Activated CD4-positive, alpha-beta T cell treated with anti-CD3 and anti-CD28 coated beads for 4 hours (primary cell): ENCODE measurements at places on chromosomes 2 and 18.

GRCh38 chr2:101596333-101596732 lies 101.2 kb upstream of the MAP4K4 start:
- DNase-seq: no peak

- DNase-seq: no peak
Measured at GRCh38 chr2:109264595-109265328, 135.8 kb downstream of the SH3RF3 start.

GRCh38 chr2:133848111-133848649 lies 279.9 kb upstream of the NCKAP5 start:
- no peak for DNase-seq

DNA sequence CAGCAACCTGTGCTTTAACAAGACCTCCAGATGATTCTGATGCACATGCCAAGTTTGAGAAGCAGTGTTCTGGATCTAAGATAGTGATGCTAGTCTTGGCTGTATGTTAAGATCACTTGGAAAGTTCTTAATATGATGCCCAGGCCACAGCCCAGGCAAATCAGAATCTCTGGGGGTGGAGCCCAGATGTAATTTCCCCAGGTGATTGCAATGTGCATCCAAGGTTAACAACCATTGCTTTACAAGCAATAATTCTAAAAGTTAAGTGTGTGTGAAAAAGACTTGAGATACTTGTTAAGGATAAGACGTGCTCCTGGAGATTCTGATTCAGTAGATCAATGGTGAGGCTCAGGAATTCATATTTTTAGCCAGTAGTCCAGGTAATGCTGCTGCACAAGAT lies 44.3 kb upstream of the MYO1B start:
- DNase-seq: no peak

DNA sequence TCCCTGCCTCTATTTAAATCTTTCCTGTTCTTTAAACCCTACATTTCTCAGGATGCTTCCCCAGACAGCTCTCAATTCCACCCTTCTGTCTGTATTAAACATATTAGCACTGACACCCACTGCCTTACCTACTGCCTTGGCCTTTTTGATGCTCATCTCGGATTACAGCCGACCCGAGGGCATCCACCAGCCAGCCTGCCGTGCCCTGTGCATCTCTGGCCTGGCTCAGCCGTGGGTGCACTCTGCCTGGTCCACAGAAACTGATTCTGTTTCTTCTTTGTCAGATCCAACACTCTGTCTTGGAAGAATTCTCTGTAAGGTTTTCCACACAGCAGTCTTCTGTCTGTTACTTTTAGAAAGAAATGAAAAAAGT lies 27.2 kb downstream of the TANC1 start:
- DNase-seq: no peak

DNA sequence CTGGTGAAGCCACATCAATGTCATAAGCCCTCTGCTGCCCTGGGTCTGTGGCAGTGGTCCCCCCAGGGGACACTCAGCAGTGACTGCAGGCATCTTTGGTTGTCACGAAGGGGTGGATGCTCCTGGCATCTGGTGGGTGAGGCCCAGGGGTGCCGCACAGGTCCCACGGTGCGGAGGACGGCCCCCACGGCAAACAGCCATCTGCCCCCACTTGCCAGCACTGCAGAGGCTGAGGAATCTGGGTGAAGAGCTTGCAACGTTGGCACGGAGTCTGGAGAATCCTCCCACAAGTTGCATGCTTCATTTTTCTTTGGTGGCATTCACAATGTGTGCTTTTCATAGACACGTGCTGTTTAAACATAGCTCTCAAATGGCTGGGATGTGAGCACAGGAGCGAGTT lies 105.1 kb upstream of the PXDN start:
- DNase-seq: no peak

- no peak for DNase-seq
Measured at GRCh38 chr18:76983613-76984051, 149.0 kb downstream of the MBP start.

DNA sequence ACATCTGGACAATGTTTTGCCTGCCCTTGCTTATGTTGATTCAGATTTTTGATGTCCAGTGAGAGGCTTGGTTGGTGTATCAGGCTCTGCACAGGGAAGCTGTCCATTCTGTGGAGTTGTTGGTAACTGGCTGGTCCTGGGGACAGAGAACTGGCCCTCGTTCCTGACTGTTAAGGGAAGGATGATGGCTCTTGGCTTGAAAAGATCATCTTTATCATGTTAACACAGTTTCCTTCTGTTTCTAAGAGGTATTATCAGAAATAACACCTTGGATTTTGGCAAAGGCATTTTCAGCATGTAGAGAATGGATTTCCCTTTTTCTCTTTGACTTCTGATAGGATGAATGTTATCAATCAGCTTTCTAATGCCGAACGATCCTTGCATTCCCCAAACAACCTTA lies 19.3 kb downstream of the STK25 start:
- DNase-seq: no peak

DNA sequence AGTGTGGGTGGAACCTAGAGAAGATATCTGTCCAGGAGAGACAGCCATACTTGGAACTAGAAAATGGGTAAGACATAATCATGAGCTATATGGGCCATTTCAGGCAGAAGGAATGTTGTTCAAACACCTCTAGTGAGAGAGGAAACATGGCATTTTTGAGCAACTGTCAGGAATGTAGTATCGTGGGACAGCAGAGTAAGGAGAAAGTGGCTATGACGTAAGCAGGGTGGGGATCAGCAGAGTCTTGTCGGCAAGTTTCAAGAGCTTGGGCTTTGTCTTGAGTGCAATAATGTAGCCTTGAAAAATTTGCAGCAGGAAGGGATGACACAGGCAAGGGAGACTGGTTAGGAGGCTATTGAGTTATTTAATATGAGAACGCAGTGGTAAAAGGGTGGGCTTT lies 20.4 kb downstream of the SERPINB7 start:
- no peak for DNase-seq

GRCh38 chr18:62977512-62977911 lies 262.2 kb downstream of the PHLPP1 start:
- DNase-seq: no peak

GRCh38 chr18:23068011-23068410 lies 67.3 kb upstream of the CABLES1 start:
- no peak for DNase-seq

DNA sequence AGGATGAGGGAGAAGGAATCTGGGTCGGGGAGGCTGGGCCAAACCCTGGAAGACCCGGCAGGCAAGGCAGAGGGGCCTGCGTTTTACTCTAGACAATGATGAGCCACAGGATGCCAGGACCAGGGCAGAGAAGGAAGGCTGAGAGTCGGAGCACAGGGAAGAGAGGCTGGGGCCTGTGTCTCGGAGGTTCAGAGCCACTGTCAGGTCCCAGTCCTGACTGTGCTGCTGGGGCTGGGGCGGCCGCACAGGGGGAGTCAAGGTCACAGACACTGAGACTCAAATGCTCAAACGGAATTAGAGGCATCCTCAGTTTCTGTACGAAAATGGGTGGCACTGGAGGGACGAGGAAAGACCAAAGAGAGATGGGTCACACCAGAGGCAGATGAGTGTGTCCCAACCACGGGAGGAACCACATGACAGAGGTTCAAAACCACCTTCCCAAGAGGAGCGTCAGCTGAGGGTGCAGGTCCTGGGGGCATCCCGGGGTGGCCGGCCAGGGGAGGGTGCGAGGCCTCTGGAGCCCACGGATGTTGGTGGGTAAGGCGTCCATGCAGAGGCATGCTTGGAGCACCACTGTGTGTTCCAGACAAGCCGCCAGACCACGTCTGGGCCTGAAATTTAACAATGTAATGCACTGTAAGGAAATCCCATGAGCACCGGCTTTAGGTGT lies 14.7 kb downstream of the HDAC4 start:
- DNase-seq: no peak

GRCh38 chr2:222431869-222432268 lies 7.5 kb downstream of the SGPP2 start:
- no peak for DNase-seq

DNA sequence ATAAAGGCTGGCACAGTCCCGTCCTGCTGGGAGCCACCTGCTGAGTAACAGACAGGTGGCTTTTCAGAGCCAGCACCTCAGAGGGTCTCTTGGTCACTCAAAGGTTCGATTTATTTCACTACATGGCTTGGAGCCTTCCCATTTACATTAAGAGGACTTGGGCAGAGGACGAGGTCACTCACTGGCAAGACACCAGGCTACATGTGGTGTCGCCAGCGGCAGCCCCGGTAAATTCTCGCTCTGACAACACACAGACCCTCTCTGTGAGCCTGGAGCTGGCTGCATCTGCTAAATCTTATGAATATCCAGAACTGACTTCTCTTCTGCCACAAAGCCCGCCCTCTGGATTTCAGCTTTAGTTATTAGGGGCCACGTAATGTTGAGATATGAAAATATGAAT lies 254.7 kb downstream of the VAPA start:
- no peak for DNase-seq

DNA sequence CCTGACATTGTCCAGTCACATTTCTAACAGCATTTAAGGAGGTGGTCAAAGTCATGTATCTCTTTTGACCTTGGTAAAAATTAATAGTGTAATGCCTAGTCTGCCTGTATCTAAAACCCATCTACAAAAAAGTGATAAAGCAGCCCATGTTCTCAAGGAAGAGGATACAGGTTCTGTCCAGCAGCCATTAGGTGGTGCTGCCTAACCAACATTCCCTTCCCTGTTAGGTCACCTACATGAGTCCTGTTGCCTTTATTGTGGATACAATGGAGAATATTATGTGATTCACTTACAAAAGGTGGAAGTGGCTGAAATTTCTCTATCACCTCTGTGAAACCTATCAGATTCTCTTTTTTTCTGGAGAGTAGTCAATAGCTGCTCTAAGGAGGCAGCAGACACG lies 52.5 kb downstream of the AQP4 start:
- DNase-seq: no peak

DNA sequence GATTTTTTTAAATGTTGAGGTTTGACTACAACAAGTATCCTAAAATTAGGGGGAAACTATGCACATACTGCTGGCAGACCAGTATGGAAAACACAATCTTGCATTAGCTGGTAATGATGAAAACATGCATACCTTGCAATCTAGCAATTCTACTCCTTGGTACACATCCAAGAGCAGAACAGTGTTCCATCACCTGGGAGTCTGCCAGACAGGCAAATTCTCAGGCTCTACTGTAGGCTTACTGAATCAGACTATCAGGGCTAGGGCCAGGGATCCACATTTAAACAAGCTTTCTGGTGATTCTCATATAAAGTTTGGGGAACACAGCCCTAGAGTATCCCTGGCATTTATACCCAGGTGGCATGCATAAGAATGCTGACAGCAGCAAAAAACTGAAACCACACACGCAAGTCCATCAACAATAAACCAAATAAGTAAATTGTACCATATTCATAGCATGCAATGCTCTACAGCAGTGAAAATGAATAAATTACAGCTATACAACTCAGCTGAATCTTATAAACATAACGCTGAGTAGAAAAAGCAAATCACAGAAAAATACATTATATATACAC lies 13.6 kb downstream of the CDH2 start:
- no peak for DNase-seq

GRCh38 chr2:198214114-198214596 lies 409.8 kb downstream of the PLCL1 start:
- no peak for DNase-seq

DNA sequence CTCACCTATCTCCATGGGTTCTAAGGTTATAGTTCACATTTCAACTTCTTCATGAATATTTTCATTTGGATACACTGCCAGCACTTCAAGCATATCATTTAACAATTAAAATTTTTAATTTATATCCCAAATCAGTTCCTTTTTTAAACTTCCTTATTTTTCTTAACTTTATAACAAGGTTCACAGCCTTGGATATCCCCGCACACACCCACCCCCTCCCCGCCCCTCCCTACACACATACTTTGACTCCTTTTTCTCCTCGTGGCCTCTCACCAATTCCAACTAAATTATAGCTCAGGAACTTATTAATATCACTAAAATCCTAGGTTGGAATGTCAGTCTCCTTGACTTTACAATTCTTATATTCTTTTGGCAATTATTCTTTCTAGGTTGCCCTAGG lies 163.6 kb upstream of the SETBP1 start:
- DNase-seq: no peak

- DNase-seq: no peak
Measured at GRCh38 chr2:84855731-84856130, 25.2 kb downstream of the TRABD2A start.
